ENCODE measurements at places on chromosomes 7 and 10.
A peak's percentile ranks its signal among the peaks of the same experiment; 100 is the strongest.

DNA sequence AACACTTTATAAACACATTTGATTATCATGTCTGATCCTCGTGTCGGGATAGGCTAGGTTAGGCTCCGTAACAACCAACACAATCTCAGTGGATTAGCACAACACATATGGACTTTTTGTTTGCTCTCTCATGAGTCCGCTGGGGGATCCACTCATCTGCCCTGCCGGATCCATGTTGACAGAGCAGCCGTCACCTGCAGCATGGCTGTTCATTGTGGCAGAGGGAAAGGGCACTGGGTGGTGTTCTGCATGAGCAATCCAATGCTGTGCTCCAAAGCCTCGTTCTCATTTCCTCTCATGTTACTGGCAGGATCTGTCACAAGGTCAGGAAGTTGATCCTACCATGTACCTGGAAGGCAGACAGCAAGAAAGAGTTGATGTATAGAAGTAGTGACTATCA lies 62.5 kb upstream of the RAPGEF5 start:
- H3K27me3 ChIP-seq: no peaks in the 10 kb centered on the region
- no peak overlapping the region for H3K27ac ChIP-seq
- no peak for ATAC-seq
- no peaks in the 10 kb centered on the region for H3K4me1 ChIP-seq
- no peak overlapping the region for H3K4me3 ChIP-seq

- H3K4me3 ChIP-seq: no peak overlapping the region
- no peak overlapping the region for H3K27ac ChIP-seq
- H3K36me3 ChIP-seq: no peaks in the 10 kb centered on the region
- no peaks in the 10 kb centered on the region for H3K4me1 ChIP-seq
Observed at GRCh38 chr10:131435232-131435631, 123.7 kb upstream of the TCERG1L start.

DNA sequence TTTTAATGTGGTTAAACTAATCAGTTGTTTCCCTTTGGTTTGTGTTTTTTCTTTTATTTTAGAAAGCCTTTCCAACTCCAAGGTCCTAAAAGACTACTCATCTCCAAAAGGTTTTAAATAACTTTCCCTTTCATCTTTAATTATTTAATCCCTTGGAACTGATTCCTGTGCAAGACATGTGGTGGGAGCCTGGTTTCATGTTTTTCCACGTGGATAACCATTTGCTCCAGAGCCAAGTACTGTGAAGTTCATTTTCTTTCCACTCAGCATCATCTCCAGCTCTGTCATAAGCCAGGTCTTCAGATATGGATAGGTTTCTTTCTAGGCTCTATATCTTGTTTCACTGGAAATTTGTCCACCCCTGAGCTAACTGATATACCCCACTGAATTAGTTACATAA lies 16.7 kb downstream of the PPP1R3C start:
- H3K4me3 ChIP-seq: no peak overlapping the region
- H3K27ac ChIP-seq: no peak overlapping the region
- peaks cover 30% of the 10 kb centered on the region for H3K27me3 ChIP-seq
- no peaks in the 10 kb centered on the region for H3K36me3 ChIP-seq

GRCh38 chr10:48638739-48639527 lies 34.1 kb upstream of the ARHGAP22 start:
- no peak overlapping the region for H3K27ac ChIP-seq
- no peak for ATAC-seq
- H3K4me1 ChIP-seq: peaks cover 50% of the 10 kb centered on the region
- peaks cover 29% of the 10 kb centered on the region for H3K27me3 ChIP-seq
- no peak overlapping the region for H3K4me3 ChIP-seq

GRCh38 chr10:114561008-114561523 lies 97.0 kb downstream of the ABLIM1 start:
- no peak overlapping the region for H3K4me3 ChIP-seq
- no peaks in the 10 kb centered on the region for H3K4me1 ChIP-seq
- H3K36me3 ChIP-seq: no peaks in the 10 kb centered on the region
- ATAC-seq: no peak
- no peak overlapping the region for H3K27ac ChIP-seq

GRCh38 chr10:14185316-14186045 lies 145.2 kb downstream of the FRMD4A start:
- peak; percentile 95 for ATAC-seq
- peaks cover 24% of the 10 kb centered on the region for H3K4me1 ChIP-seq
- no peaks in the 10 kb centered on the region for H3K36me3 ChIP-seq
- H3K27me3 ChIP-seq: peaks cover 27% of the 10 kb centered on the region

All from stimulated activated memory B cell treated with anti-CD40 and anti-IgM and Interleukin-4, amounts not matched to agents 10 μg/mL and 1 μg/mL and 100 μg/mL, for 72 hours (primary cell).